NCI-H446 treated with DMSO at 0.1 percent for 48 hours (cell line): ENCODE measurements at places on chromosomes 5 and 9.

DNA sequence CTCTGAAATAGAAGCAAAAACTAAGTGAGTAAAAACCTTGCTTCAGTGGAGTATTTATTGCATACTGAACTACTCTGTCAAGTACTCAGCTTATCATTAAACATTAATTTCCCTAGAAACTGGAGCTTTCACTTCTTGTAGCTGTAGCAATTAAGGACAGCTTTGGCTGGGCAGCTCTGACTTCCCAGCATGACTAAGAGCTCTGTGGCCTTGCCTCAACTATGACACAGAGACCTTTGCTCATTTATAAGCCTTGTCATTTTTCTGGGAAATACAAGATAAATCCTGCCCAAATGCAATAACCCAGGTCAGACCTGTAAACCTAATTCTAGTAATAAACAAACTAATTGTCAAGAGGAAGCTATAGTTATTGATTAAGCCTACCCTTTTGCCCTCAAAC is 65.4 kb upstream of the STK32A start:
- no peak for DNase-seq

- no peak for DNase-seq
Measured at GRCh38 chr5:170642066-170642735, 138.4 kb downstream of the KCNIP1 start.

DNA sequence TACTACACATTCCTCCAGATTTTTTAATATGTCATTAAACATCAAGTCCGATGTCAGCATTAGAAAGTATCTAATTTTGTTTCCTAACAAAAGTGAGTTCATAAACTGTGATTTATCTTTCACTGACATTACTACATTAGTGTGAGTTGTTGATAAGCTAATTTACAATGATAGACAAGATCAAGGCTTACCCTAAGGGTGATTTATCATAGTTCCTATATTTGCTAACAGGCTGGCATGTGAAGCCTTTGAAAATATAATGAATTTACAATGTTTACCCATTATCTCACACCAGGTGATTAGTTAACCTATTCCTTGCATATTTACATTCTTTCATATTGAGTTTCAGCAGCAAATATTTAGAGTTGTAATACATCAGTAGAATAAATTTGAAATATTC is 1096.9 kb upstream of the NUDT12 start:
- DNase-seq, result no peak

DNA sequence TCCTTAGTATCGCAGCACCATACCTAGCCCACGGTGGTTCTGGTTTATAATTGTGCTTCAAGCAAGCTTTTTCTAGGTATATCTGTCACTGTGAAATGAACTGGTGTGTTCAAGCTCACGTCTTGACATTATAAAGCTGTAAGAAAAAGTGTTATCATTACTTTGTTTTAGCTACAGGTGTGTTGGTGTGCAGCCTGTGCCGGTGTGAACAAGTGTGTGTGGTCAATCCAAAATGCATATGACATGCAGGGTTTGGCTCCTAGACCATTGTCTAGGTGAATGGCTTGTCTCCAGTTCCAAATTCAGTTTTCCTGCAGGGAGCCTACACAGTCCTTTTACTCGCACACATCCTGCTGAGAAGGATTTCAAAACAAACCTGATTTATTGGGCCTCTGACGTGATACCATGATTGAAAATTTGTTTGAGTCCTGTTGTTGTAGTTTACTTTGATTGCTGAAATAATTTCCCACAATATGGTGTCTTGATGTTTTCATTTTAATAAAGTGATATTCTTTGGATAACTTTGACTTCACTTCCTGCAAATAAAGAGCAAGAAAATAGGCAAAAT is 3.7 kb downstream of the LSM11 start:
- no peak for DNase-seq

DNA sequence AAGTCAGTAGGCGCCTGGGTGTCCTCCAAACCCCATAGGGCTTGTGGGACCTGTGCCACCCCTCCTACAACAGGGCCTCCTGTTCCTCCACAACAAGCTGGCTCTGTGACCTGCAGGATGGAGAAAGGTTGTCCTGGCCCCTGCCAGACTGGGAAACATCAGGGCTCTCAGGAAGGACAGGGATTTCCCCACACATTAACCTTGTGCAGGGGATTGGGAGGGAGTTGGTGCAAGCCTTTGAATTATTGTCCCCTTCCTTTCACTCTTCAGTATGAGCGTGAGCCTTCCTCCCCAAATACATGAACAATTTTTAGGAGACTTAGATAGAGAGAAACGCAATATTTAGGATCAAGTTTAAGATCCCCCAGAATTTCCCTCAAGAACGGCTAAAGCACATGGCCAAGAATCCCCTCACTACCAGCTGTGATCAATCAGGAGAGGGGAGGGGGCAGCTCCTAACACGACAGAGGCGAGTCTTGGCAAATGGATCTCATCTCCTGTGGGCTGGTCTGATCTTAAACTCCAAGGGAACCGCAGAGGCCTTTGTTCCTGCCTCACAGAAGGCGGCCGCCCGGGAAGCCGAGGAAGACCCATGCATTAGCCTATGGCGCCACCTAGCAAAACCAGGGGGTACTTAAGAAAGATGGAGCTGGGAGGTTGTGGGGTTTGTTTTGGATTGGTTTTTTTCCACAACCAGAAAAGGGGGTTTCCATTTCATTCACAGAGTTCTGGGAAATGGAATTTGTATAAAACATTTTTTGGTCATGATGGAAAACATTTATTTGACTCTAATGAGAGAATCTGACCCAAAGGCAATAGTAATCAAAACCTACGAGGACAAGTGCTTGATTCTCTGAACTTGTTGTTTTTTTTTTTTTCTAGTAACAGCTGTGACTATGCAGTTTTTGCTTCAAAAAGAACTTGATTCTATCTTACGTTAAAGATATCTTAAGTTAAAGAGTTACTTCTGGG is 36.1 kb upstream of the OSMR start:
- DNase-seq, result peak; percentile 62

DNA sequence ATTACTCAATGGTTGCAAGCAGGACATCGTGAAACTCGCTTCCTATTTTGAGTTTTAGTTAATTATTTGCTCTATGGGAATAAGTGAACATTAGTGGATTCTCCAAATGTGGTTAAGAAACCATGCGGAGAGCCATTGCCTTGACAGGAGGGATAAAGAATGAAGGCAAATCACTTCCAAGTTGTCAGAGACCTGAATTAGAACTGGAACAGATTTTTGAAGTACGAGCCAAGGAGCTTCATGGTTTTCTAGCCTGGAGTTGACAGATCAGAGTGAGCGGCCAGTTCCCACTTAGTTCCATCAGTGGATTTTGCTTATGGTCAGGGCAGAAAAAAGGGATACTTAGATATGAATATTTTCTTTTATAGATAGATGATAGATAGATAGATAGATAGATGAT is 171.4 kb upstream of the CDH10 start:
- DNase-seq, result peak; percentile 35

- DNase-seq, result no peak
Measured at GRCh38 chr9:135141183-135141774, 53.8 kb downstream of the OLFM1 start.

DNA sequence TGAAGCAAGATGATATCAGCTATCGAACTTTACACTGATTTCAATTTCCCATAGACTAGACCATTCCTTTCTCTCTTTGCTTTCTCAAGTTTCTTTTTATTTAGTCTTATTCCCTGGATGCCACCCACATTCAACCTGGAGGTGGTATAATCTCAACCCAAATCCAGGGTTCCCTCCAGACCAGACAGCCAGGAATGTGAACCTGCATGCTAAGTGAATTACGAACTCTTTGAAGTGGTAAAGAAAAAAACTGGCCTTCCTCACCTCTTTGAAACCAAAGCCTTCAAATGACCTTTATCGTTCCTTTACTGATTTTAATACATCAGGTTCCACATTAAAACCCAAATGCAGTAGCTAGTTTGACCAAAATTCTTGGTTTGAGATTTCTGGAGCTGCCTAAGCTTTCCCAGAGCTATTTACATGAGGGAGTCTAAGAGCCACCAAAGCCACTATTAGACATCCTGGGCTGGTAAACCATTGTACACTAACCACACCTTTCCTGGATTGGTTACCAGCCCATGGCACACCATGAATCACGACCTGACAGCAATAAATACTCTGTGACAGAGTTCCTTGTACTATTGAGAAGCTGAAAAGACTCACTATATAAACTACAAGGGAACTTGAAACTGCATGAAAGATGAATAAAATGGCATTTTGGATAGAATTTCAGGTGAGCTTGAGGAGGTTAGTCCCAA is 323.7 kb downstream of the ADAMTS6 start:
- no peak for DNase-seq

- peak; percentile 19 for DNase-seq
Measured at GRCh38 chr5:59036274-59036961, 453.5 kb downstream of the RAB3C start.

GRCh38 chr9:131799177-131799823 is 59.4 kb upstream of the RAPGEF1 start:
- DNase-seq, result no peak

GRCh38 chr9:36802201-36802920 is 229.7 kb downstream of the MELK start:
- DNase-seq, result no peak

- DNase-seq, result peak; percentile 45
Measured at GRCh38 chr5:156479849-156480248, 152.9 kb downstream of the SGCD start.

GRCh38 chr9:93491593-93492232 is 38.3 kb upstream of the FAM120AOS start:
- DNase-seq, result no peak

DNA sequence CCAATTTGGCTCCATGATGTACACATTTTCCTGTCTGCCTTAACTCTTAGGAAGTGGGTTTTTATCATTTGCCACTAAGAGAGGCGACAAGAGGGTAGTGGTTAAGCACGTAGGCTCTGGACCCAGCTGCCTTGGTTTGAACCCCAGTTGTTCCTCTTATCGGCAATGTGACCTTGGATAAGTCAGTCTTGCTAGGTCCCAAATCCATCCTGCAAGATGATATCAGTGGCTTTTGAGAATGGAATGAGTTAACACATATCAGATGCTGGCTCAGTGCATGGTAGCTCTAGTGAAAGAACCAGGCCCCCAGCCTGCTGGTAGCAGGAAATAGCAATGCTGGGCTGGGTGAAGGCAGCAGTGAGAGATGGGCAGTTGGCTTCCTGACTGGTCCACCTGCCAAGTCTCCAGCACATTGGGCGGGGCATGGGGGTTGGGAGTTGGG is 72.5 kb downstream of the STK10 start:
- DNase-seq, result no peak

GRCh38 chr5:78016863-78017529 is 240.9 kb upstream of the TBCA start:
- DNase-seq, result no peak

- no peak for DNase-seq
Measured at GRCh38 chr5:9498541-9499497, 47.1 kb downstream of the SEMA5A start.
